ENCODE measurements at places on chromosomes 6 and 20.
A peak's percentile ranks its signal among the peaks of the same experiment; 100 is the strongest.

- no peak for DNase-seq
Measured at GRCh38 chr20:63216849-63217471, 1.0 kb upstream of the YTHDF1 start.

DNA sequence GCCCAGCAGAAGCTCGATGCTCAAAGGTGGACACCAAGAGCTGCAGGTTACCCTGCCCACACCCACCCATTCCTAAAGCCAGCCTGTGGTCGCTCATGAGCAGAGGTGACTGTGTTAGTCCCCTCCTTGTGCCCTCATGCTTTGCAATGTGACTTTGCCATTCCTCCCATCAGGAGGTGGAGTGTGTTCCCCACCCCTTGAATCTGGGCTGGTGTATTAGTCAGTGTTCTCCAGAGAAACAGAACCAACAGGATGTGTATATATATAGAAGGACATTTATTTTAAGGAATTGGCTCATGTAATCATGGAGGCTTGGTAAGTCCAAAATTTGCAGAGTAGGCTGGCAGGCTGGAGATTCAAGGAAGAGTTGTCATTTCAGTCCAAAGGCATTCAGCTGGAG, 54.4 kb upstream of the RNF24 start:
- no peak for DNase-seq

DNA sequence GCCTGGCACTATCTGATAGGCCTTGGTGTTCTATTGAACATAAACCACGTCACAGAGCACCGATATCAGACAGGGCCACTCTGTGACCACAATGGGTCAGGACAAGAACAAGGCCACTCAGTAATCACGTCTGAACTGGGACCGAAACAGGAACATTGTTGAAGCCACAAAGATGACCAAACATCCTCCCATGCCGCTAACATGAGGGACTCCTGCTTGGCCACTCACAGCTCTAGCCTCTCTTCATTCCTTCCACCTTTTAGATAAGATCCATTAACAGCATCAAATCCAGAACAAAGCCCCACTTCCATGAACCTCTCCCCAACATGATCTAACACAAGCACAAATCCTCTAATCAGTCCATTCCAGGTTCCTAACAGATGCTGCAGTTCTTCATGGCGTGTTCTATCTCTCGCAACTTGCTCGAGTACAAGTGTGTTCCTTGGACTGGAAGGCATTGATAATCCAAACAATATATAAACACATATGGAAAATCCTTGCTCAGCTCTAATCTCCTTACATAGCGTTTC, 7.4 kb downstream of the SIRT5 start:
- DNase-seq = no peak

DNA sequence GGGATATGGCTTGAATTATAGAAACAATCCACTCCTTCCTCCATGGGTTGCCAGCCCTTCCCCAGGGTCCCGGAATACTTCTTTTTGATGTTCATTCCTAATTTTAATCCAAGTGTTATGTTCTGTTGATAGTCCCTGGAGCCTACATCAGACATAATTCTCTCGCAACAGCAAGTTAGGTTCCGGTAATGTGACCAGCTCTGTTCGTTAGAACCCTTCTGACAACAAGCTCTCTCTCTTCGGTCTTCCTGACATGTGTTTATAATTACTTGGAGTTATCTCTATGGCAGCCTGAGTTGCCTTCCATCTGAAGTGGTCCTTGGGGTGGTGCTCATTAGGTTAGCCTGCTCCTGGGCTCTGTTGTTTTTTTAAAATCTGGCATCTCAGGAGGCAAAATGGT, 506.9 kb upstream of the JARID2 start:
- DNase-seq = no peak

DNA sequence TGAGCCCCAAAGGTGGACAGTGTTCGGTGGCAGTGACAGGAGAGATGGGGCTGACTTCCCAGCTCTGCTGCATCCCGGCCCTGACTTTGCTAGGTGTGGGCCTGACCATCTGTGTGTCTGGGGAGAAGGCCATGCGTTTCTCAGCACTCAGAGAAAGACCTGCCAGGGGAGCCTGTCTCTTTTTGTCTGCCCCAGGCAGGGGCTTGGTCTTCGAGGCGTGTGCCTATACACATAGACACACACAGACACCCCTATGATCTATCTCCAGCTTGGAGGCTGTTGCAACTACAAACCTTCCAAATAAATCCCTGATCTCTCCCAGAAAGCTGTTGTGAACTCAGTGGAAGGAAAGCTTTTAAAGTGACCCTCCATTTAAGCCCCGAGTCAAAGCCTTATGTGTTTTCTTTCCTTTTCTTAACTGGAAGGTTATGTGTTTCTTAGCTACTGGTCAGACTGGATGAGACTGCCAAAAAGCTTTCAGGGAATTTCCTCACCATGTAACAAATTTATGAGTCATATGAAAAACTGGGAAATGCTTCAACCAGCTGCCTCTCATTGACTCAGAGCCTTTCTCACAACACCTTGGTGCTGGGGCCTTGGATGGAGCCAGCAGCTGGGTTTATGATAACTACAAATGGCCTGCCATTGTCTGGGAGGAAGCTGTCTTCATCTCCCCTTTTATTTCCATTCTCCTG, 102.6 kb downstream of the CDC5L start:
- no peak for DNase-seq

- no peak for DNase-seq
Measured at GRCh38 chr20:51565298-51566144, 23.0 kb upstream of the NFATC2 start.

DNA sequence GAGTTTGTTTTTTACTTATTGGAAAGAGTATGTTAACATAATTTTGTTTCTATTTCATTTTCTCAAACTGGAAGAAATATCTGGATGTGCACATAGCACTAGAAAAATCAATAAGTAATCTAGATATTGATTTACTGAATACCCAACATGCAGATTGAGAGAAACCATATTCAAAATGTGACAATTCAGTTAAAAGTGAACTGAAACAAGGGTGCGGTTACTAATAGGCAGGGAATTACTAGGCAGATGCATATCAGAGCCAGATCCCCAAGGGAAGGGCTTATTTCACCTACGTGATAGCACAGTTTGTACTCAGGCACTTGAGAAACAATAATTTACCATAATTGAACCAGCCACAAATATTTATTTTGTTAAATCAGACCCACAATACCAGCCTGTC, 493.1 kb upstream of the FLRT3 start:
- no peak for DNase-seq

DNA sequence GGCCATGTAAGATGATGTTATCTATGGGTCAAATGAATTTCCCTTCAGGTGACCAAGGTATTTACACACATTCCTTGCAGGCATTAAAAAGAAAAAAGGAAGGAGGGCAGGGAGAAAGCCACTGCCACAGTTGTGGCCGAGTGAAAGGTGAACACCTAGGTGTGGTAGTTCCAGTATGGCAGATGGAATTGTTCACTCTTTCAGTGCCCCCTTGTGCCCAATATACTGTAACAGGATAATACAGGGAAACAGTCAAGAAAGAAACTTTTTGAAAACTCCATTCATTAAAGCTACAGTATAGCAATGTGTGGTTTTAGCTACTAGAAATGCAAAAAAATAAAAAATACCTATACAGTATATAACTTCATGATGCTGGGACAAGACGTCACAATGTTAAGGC, 52.1 kb downstream of the BMP2 start:
- DNase-seq = no peak

GRCh38 chr6:121247386-121247785, 86.9 kb downstream of the TBC1D32 start:
- no peak for DNase-seq

GRCh38 chr6:29943053-29943966, 978 bp downstream of the HLA-A start:
- DNase-seq = peak; percentile 36

DNA sequence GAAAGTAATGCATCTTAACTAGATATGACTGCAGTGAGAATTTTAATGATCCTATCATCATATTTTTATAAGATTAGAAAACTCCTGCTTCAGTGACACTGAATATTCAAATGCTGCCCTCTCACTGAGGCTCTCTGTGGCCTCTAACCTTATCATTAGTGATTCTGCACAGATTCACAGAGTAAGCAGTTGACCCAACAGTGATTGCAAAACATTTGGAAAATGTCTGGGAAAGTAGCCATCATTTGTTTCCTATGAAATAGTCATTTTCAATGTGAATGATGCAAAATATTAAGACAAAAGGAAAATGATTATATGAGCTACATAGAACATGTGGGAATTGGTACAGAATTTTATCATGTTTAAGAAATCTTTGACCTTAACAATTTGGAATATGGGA, 210.3 kb downstream of the TBX18 start:
- no peak for DNase-seq

- no peak for DNase-seq
Measured at GRCh38 chr6:30917487-30917886, 3.4 kb downstream of the VARS2 start.

DNA sequence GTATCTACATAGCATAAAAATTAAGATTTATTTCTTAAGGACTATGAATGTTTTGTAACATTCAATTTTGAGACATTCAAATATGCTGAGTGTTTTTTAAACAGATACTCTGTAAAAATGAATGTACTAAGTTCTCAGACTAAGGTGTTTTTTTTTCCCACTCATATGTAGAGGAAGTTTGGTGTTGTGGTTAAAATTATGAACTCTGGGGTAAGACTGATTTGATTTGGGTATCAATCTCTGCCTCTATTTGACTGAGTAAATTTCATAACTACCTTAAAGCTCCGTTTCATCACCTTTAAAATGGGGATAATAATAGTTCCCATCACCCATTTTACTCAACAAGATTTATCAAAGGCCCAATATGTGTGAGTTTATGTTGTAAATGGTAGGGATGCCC, 386.6 kb upstream of the FLRT3 start:
- no peak for DNase-seq

Measured in NCI-H187 (cell line).